Stomach (tissue), 19 donors: ENCODE measurements at places on chromosomes 11 and 22.

GRCh38 chr11:113436672-113437252 is 38.4 kb downstream of the DRD2 start:
- no peak for DNase-seq

- no peak for DNase-seq
These were observed 9.5 kb downstream of the EMID1 start for GRCh38 chr22:29215012-29215860.

DNA sequence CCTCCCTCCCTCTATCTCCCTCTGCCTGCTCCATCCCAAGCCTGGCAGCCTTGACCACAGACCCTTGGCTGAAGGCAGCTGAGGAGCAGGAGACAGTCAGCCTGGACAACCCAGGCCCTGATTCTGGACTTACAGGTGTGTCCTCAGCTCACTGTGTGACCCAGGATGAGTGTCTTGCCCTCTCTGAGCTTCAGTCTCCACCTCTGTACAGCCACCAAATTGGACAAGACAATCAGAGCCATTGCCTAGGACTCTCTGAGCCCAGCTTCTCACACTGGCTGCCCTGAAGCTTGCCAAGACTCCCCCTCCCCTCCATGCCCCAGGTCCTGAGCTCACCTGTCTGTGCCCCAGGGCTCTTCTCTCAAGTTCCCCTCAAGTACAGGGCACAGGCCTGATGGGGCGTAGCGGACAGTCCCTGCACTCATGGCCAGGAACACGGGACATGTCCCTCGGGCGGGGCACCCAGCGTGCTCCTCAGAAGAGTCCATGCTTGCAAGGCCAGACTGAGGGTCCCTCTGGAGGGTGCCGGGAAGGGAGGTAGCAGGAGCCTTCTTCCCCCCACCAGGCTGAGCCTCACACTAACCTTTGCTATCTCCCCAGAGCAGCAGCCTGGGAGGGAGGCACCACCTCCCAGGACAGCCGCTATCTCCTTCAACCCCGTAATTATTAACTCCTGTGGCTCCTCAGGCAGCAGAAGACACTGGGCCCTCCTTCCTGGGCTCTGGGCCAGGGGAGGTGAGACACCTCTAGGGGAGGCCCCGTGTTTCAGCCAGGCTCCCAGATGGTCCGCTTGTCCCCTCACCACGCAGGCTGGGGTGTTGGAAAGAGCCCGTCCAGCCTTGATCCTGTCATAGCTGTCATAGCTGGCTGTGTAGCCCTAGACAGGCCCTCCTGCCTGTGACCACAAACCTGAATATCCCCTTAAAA is 2.6 kb upstream of the RAB3IL1 start:
- peak; percentile 40 for DNase-seq

- no peak for DNase-seq
These were observed 28.4 kb downstream of the ARHGAP32 start for GRCh38 chr11:129163714-129164164.

GRCh38 chr11:122791836-122792235 is 46.5 kb upstream of the CRTAM start:
- DNase-seq, result no peak

DNA sequence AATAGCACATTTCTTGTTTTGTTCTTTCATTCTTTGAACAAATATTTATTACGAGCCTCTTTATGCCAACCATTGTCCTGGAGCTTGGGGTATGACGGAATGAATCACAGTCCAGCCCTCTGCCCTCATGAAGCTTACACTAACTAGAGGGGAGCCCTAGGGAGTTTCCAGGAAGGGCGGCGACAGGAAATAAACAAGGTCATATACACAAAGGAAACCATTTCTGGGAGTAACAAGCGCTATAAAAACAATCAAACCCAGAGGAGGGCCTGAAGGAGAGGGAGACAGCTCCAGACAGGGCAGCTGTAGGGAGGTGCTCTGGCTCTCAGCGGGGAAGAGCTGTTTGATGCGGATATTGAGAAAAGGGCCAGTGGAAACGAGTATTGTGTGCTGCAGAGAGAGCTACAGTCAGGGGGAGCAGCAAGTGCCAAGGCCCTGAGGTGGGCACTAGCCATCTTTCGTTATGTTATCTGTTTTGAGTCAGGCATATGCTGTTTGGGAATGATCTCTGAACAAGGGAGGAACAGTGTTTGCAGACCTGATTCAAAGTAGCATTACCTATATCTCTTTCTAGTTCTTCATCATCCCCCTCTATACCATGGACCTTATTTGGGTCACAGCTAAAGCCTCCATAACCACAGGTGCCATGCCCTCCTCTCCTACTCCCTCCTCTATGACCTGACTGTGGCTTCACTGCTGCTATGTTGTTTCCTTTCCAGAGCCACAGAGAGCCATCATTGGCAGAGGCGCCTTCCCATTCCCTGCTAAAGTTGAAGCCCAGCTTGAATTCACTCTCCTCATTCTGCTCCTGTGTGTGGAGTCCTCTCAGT is 15.3 kb upstream of the ZBTB16 start:
- DNase-seq, result no peak

DNA sequence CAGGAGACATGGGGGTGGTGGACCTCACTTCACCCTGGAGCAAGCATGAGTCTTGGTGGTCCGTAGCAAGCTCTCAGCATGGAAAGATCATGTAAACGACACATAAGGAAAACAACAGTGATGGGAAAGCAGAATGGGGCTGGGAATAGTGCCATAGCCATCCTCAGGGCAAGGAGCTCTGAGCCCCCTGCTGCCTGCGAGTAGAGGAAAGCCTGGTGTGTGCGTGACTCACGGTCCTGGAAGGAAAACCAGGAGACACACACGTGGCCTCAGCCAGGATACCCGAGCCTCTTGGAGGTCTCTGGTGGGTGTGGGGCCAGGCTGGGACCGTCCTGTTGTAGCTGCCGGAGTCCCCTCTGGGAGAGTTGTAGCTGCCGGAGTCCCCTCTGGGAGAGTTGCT is 12.4 kb downstream of the SHANK3 start:
- DNase-seq, result peak; percentile 6

GRCh38 chr22:24101966-24102365 is 79.3 kb upstream of the SUSD2 start:
- no peak for DNase-seq

DNA sequence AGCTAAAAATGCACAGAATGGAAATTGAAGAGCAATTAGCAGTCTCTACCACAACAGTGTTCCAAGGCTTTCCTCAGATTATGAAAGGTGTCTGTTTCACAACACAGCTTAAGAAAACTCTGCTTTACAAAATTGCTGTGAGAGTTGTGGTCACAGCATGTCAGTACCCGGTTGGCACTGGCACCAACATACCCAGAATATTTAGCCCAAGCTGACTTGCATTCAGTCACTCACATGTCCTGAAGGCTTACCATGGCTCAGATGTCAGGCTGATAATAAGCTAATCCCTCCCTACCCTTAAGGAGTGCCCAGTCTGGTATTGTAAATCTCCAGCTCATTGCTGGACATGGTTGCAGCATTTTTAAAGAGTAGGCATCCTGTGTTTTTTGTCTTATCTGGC is 14.9 kb downstream of the NCR3LG1 start:
- DNase-seq, result no peak

DNA sequence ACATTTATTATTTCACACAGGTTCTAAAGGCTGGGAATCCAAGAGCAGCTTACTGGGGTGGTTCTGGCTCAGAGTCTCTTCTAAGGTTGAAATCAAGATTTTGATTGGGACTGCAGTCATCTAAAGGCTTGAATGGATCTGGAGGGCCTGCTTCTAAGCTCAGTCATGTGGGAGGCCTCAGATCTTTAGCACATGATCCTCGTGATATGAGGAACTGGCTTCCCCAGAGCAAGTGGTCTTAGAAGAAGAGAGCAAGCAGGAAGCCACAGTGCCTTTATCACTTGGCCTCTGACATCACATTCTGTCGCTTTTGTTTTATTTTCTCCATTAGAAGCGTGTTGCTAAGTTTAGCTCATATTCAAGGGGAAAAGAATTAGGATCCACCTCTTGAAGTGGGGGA is 88.9 kb downstream of the ARFGAP2 start:
- DNase-seq, result no peak

- DNase-seq, result peak; percentile 49
These were observed 8.5 kb downstream of the CCDC88B start for GRCh38 chr11:64348383-64349024.

DNA sequence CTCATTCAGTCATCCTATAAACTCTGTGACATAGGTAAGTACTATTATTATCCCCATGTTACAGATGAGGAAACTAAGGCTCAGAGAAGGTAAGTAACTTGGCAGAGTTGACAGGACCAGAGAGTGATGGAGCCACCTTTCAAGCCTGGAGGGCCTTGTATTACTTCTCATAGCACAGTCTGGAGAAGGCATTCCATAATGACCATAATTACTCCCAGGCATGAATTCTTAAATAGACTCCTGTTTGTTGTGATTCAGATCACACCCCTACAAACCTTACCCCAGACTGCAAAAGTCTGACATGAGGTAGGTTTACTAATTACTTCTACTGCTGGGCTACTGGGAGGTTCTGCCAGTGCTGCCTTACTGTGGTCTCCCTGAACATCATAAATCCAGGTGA is 77.0 kb downstream of the CD44 start:
- no peak for DNase-seq

- DNase-seq, result no peak
These were observed 46.7 kb downstream of the TSPAN18 start for GRCh38 chr11:44773351-44773965.

DNA sequence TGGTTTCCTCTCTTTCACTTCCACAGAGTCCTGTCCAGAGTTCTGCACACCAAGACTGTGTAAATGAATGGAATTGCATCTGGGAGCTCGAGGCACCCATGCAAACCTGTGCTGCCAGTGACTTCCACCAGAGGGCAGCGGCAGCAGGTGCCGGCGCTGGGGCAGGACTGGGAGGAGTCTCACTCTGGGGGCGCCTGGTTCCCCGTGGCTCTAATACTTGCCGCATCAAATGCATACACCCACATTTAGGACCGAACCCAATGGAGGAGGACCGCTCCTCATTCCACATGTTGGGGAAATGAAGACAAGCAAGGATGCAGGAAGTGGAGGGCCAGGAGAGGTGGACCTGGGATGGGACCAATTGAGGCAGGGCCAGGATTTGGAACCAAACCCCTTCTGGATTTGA is 1.1 kb upstream of the CD6 start:
- DNase-seq, result peak; percentile 79

DNA sequence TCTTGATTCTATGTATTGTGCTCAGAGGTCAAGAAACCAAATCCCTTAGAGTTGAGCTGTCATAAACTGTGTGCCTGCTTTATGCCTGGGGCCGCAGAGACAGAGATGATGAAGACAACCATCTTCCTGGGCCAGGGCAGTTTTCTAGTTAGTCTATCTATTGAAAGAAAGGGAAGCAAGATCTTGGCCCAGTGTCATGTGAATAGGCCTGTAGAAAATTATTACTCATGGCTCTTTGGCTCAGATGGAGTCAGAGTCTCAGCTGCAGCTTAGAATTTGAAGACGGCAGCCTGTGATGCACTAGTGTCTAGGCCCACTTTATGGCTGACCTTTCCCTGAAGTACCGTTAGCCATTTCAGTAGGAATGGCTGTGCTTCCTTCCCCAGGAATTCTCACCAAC is 112.0 kb downstream of the DBX1 start:
- DNase-seq, result no peak

DNA sequence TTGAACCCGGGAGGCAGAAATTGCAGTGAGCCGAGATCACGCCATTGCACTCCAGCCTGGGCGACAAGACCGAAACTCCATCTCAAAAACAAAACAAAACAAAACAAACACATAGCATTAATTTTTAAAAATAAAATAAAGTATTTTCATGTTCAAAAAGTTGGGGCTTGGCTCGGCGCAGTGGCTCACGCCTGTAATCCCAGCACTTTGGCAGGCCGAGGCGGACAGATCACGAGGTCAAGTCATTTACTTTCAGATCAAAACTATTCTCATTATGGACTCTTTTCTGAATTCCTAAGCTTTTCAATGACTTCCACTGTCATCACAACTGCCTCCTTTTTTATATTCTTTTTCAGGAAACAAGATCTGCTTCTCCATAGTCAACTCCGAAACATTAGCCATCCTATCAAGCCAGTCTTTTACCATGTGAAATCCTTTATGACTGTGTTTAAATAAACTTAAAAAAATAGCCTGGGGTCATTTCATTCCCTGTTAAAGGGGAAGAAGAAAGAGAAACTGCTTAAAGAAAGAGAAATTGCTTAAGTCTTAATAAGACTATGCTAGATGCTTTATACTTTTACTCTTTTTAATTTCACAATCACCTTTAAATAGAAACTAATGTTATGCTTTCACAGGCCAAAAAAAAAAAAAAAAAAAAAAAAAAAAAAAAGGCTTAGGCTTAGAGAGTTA is 13.1 kb upstream of the CHRNA10 start:
- DNase-seq, result no peak

DNA sequence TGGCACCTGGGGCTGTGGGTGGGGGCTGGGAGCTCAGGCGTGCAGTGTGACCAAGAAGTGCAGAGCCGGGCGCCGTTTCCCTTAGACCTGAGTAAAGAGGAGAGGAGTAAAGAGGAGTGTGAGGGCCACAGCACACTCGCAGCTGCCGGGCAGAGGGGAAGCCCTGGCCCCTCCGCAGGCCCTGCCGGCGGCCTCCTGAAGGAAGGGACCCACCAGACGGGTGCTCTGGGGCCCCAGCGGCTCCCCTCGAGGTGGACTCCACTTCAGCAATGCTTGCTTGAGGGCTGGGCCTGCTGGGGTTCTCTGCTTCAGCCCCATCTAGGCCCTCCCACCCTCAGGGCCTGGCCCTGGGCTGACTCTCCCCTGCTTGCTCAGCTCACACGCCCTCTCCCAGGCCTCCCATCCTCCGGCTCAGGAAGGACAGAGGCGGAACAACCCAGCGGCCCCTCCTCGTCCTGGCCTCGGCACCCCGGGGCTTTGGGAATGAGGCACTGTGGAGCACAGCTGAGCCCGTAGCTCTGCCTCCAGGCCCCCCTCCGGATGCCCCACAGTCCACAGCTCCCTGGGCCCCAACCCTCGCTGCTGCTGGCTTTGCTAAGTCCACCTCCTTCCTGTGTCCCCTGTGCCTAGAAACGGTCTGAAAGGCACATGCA is 1198.7 kb downstream of the BRD1 start:
- DNase-seq, result no peak

- DNase-seq, result no peak
These were observed 14.2 kb downstream of the ZBTB44 start for GRCh38 chr11:130300567-130300966.

DNA sequence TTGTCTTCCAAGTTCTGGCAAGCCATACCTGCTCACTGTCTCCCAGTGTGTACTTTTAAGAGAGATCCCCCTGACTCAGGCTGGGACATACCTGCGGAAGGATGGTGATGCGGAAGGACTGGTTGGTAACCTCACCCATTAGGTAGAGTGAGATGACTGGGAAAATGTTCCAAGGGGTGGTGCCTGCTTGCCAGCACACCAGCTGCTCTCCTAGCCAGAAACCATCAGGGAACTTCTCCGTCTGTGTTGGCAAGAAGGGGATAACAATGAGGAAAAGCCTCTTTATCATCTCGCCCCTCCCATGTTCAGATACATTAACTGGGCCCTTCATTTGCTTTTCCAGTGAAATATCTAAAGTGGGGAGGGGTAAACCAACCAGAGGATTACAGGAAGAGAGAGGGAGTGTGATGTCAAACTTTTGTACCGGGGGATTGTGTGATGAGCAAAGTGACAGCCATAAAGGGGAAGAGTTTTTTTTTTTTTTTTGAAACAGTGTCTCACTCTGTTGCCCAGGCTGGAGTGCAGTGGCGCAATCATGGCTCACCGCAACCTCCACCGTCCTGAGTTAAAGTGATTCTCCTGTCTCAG is at the start of gene BACE1-AS:
Gene BACE1-AS, plus strand, starts transcription at position 538 of the 588 bp plus-strand sequence.
- DNase-seq, result no peak

GRCh38 chr11:86918973-86919372 is 36.2 kb downstream of the FZD4 start:
- no peak for DNase-seq
